ENCODE measurements at places on chromosomes 2 and 18. TPM values are rescaled to one million over a fixed set of nuclear protein-coding genes. Genes with fewer than 3 reads are reported as not detected.

CD207 gene
- total RNA-seq = not detected

RGPD4 gene
- not detected for total RNA-seq

RETREG2 gene
- 46.3 TPM for total RNA-seq

SALL3 gene
- not detected for total RNA-seq

SCN2A gene
- 0.26 TPM for total RNA-seq

Data from epithelial cell of alveolus of lung (primary cell).